Activated naive CD8-positive, alpha-beta T cell treated with anti-CD3 and anti-CD28 coated beads, Interleukin-2, amount 50 U/mL, for 24 hours (primary cell): ENCODE measurements at places on chromosomes 1 and 21.
A peak's percentile ranks its signal among the peaks of the same experiment; 100 is the strongest.

GRCh38 chr21:34606051-34606450 is 8.9 kb downstream of the RCAN1 start:
- DNase-seq, result no peak

DNA sequence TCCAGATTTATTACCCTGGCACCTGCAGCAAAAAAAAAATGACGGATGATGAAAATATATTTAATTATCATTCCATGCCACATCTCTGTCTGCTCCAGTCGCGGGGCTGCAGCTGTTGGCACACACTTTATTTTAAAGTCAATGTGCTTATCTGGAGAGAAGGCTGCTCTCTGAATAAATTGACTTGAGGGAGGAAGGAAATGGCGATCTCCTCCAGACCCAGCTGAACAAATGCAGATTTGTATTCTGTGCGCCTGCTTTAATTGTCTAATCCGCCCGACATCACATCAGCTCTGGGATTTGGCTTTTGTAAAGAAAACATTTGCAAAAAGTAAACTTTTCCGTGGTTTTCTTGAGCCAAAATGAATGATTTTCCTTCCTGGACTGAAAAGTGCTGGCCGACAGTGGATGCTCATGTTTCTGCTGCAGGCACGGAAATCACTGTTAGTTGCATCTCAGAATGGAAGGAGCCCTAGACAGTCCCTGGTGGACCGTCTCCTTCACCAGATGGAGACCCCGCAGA is 150.2 kb downstream of the CAMTA1 start:
- no peak for DNase-seq

DNA sequence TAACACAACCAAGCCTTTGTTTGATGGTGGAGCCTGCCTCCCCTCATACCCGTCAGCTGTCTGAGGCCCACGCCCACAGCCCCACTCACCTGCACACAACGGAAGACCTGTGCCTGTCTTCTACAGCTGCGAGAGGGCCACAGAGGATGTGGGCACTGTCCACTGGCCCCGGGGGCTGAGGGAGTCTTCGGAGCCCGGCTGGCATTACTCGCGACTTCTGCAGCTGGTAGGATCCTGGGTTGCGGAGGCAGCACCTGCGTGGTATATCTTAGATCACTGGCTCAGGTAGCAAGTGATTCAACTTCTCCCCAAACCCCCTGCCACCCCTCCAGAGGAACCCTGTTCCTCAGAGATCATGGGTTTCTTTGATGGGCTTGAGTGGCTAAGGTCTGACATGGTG is 109.9 kb downstream of the EDEM3 start:
- DNase-seq, result no peak

DNA sequence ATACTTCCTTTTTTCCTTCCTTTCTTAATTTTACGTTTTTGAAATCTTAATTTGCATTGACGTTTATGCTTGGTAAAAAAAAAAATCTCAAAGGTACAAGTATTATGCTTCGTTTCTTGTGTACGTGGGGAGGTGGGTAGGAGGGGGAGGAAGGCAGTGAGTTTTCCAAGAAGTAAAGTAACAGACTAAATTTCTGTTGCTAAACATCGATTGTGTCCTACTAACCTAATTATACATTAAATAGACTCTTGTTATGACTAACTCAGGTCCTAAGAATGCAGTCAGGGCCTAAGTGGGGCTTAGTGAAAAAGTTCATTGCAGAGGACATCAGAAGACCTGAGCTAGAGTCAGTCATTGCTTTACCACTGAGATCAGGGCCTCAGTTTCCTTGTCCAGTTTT is 17.5 kb downstream of the NEK7 start:
- DNase-seq, result no peak

DNA sequence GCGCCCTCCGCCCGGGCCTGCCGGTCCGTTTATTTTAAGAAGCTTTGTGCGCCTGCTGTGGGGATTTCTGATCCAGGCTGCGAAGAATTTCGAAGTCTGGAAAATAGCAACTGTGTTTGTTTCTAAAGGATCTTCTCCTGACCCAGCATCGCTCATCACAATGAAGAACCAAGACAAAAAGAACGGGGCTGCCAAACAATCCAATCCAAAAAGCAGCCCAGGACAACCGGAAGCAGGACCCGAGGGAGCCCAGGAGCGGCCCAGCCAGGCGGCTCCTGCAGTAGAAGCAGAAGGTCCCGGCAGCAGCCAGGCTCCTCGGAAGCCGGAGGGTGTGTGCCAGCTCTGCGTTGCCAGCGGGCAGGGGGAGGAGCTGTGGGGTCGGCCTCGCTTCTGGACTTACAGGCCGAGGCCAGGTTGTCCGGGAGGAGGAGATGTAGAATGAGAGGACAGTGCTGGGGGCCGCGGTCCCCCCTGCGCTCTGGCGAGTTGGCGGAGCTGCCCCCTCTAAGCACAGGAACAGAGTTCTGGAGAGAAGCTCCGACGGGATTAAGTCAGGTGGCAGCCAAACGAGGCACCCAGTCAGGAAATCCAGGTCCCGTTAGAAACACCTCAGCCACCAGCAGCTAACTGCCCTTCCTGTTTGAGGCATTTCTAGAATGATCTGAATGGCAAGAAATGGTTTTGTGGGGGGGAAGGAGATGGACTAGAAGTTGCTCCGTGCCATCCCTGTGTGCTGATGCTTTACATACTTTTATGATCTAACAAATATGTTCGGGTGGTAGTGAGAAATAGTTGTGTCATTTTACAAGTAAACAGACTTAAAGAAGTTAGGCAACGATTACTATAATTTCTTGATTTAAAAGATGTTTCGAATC is 948 bp downstream of the TXLNA start:
- peak; percentile 48 for DNase-seq

GRCh38 chr1:82215056-82215852 is 414.5 kb downstream of the ADGRL2 start:
- no peak for DNase-seq

DNA sequence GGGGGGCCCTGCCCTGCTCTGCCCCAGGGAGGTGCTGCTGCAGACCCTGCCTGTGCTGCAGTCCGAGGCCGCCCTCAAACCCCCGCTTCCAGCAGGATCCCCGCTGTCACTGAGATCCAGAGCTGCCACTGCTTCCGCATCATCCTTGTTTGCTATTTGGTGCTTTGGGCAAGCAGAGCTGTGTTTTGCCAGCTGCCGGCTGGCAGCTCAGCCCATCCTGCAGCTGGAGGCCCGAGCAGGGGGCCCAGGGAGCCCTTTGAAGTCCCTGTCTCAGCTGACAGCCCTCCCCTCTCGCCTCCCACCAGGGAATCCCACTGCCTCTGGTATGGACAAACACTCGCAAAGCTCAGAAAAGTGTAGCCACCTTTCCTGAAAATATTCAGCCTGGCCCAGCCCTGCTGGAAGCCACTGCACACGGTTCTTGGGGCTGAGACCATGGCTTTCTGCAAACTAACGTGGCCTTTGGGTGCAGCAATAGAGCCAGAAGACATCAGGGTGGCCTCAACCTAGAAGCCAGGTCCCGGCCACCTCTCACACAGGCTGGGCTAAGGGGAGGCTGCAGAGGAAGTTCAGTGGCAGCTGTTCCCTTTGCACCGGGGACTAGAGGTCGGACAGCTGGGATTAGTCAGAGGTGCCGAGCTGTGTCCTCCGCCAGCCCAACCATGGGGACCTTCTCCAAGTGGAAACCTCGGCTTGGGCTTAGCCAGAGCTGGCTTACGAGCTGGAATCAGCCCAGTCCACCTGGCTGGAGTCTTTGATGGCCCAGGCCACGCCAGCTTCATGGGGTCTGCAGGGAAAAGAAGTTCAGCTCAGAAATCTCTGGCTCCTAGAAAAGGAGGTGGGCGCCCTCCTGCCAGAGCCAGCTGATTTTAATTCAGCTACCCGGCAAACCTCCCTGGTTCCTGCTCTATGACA is 107.1 kb downstream of the SPSB1 start:
- no peak for DNase-seq

DNA sequence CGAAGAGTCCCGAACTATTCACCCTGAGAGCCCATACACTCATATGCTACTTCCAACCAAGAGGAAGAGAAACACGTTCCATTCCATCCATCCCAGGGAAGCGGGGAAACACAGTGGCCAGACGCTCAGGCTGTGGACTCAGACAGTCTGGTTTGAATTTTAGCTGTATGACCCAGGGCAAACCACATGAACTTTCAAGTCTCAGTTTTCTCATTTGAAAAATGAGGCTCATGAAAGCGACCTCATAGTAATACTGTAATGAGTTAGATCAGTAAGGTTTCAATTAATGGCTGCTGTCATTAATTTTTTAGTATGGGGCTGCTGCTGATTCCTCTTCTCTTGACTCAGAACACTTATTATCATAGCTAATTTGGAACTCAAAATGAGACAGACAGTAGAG is 1.5 kb downstream of the FCRL4 start:
- no peak for DNase-seq

GRCh38 chr1:202349206-202349928 is 868 bp downstream of the PPP1R12B start:
- DNase-seq, result no peak

DNA sequence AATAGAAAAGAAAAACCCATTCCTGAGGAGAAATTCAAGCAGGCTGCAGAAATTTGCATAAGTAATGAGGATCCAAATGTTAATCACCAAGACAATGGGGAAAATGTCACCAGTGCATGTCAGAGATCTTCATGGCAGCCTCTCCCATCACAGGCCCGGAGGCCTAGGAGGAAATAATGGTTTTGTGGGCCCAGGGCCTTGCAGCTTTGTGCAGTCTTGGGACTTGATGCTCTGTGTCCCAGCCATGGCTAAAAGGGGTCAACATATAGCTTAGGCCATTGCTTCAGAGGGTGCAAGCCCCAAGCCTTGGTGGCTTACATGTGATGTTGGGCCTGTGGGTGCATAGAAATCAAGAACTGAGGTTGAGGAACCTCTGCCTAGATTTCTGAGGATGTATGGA is 22.7 kb downstream of the RAB3GAP2 start:
- peak; percentile 6 for DNase-seq

DNA sequence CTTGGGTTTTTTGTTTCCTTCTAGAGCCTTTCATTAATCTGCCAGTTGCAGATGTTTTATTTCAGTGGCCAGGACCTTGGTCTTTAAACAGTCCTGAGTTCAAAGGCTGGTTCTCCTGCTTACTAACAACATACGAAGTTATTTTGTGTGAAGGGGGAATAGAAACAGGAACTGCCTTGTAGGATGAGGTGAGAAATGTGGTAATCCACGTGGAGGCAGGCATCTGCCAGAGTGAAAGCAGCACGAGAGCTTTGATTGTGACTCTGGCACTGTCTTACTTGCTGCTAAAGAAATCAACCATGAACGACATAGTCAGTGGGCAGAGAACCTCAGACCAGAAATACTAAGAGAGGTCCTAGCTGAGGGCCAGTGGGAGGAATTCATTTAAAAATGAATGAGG is 30.4 kb downstream of the TMEM63A start:
- no peak for DNase-seq

- DNase-seq, result no peak
Observed at GRCh38 chr1:169590932-169591331, 4.7 kb upstream of the F5 start.

GRCh38 chr1:13763991-13764390 is 64.0 kb downstream of the PRDM2 start:
- no peak for DNase-seq

DNA sequence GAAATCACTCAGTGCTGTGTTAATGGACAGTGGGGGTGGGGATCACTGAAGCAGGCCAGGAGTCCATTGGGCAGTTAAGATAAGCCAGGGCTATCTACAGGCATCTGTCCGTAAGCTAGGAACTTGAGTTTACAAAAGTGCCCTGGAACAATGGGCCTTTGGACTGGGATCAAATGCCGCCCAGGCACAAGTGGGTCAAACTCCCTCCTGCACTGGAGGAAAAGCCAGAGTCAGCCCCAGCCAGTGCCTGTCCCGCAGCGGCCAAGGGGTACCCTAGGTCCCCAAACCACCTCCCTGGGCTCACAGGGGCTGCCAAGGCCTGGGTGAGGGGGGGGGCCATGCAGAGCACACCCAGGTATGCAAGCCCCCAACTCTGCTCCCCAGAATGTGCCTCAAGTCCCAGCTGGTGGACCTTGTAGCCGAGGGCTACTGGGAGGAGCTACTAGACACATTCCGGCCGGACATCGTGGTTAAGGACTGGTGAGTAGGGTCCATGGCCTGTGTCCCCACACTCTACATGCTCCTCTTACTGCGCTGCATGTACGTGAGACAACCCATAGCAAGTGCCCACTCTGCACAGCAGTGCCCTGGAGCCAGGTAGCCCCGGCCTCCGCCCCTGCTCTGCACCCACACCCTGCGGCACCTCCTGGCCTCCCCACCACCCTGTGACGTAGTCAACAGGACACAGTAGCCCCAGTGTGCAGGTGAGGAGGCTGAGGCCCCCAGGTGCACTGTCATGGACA is 7.7 kb downstream of the FBXO6 start:
- no peak for DNase-seq

GRCh38 chr1:1873186-1873585 is 17.7 kb downstream of the GNB1 start:
- no peak for DNase-seq

GRCh38 chr21:31191553-31191952 is 152.5 kb downstream of the TIAM1 start:
- DNase-seq, result no peak

DNA sequence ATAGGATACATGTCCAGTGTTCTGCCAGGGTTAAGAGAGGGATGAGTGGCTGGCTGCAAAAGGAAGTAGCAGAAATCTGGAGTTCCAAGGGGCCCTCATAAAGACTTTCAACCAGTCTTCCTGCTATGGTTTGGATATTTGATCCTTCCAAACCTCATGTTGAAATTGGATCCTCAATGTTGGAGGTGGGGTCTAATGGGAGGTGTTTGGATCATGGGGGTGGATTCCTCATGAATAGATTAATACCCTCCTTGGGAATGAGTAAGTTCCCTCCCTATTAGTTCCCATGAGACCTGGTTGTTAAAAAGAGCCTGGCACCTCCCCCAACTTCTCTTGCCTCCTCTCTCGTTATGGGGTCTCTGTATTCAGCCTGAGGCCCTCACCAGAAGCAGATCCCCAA is 10.1 kb upstream of the GNG12 start:
- DNase-seq, result no peak
